ENCODE measurements at places on chromosomes 16 and 17.

- DNase-seq, result no peak
Observed at GRCh38 chr16:67790071-67790470, 16.3 kb downstream of the RANBP10 start.

GRCh38 chr17:13575922-13576419 lies 25.8 kb downstream of the HS3ST3A1 start:
- DNase-seq, result no peak

- DNase-seq, result no peak
Observed at GRCh38 chr16:1173788-1174451, 21.0 kb downstream of the CACNA1H start.

DNA sequence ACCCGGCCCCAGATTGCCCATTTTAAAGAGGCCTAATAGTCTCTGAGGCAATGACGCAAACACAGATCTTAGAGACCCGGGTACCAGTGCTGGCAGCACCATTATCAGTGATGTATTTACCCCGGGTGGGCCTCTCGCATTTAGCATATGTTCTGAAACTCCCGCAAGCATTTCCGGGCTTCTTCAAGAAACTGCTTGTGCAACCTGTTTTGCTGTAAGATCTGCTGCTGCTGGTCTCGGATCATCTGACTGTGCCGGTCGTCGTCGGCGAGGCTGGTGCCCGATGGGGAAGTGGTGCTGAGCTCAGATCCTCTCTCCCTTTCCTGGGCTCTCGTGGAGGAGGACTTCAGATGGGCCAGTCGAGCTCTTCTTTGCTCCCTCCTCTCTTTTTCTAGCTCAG lies 12.5 kb downstream of the CEP295NL start:
- DNase-seq, result no peak

DNA sequence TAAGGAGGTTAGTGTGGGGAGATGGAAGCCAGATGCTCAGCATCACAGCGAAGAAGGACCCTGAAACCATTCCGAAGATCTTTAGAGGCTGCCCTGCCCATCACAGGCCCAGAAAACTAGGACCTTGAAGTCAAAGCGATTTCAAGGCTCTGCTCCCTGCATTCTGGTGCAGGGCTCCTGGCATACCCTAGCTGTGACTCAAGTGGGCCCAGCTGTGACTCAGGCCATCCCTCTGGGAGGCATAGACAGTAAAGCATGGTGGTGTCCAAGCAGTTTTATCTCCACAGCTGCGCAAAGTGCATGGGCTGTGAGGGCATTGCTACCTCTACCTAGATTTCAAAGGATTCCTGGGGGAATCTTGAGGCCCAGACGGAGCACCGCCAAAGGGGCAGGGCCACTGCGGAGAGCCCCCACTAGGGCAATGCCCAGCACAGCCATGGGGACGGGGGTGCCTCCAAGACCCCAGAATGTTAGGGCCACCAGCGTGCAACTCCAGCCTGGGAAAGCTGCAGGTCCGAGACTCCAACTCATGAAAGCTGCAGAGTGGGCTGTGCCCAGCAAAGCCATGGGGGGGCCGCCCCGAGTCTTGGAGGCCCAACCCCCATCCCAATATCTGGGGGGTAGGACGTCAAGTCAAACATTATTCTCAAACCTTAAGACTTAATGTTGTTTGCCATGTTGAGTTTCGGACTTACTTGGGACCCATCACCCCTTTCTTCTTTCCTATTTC lies 11.7 kb upstream of the ZNF594 start:
- DNase-seq, result no peak

GRCh38 chr17:32520737-32521404 lies 34.1 kb downstream of the CDK5R1 start:
- no peak for DNase-seq

DNA sequence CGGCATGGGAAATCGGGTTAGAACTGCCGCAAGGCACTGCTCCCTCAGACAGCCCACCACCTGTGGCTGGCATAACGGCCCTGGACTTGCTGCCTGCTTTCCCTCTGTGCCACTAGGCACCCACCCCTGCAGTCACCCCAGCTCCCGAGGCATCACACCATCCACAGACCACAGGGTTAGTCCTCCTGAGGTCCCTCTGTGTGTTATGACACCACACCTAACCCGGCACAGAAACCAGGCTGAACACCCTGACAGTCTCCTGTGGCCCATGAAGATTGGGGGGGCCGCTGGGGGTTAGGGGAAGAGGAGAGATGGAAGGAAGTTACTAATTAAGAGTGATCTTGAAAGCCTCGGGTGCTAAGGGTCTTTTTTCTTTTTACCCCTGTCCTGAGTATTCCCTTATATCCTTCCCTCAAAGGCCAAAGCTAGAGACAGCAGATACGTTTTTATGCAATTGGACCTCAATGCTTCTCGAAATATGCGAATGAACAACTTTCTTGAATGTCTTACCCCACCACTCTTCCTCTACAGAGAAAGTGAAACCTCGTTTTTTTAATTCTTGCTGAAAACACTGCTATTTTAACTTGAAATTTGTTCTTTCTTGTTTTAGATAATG lies 7.0 kb downstream of the CYTH1 start:
- DNase-seq, result no peak

GRCh38 chr16:75250809-75251279 lies 580 bp downstream of the BCAR1 start:
- peak; percentile 85 for DNase-seq

DNA sequence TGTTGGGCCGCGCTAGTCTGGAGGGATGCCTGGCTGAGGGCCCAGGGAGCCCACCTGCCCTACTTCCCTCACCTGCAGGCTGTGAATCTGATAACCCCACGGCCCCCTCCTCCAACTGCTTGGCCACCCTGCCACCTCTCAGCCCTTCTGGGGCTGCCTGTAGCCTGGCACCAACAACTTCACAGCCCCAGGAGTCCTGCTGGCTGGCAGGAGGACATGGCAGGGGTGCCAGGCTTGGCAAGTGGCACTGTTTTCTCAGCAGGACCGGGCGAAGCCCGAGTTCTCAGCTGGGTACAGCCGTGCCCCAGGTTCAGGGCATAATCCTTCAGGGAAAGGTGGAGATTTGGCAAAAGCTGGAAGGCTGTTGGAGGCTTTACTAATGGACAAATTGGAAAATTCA lies 129.6 kb downstream of the CMIP start:
- DNase-seq, result no peak

- DNase-seq, result no peak
Observed at GRCh38 chr16:55687802-55688201, 32.0 kb downstream of the SLC6A2 start.

- no peak for DNase-seq
Observed at GRCh38 chr16:70790815-70791214, 10.1 kb downstream of the VAC14 start.

DNA sequence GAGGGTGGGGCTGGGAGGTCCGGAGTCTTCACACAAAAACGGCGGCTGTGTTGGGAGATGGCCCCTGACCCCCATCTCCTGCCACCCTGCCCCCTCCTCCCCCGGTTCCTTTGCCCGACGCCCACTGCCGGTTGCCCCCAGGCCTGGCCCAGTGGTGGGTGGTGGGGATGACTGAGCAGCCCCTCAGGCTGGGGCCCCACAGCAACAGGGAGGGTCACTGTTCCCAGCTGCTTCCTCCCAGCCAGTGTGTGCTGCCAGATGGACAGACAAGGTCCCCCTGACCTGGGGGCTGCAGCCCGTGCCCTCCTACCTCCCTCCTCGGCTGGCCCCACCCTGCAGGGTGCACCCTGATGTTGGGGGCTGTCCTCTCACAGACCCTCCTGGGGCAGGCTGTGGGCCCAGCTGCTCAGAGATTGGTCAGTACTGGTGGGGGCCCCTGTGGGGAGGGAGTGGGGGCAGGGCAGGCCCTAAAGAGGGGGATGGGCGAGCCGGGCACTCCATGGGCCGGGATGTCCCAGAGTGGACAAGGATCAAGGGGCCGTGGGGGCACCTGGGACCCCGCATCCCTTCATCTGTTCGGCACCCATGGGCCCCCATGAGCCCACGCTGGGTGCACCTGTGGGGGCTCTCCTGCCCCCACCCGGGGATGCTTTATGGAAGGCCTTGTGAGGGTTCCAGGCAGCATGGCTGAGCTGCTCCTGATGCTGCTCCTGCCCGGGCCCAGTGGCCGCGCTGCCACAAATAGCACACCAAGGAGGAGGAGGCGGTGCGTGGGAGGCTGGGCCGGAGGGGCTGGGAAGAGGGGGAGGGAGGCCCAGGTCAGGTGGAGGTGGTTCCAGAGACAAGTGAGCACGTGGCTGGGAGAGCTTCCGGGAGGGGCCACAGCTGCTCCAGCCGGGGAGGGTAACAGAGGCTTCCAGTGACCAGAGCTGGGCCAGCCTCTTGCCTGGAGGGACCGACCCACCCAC lies 5.1 kb downstream of the C1QTNF8 start:
- no peak for DNase-seq

DNA sequence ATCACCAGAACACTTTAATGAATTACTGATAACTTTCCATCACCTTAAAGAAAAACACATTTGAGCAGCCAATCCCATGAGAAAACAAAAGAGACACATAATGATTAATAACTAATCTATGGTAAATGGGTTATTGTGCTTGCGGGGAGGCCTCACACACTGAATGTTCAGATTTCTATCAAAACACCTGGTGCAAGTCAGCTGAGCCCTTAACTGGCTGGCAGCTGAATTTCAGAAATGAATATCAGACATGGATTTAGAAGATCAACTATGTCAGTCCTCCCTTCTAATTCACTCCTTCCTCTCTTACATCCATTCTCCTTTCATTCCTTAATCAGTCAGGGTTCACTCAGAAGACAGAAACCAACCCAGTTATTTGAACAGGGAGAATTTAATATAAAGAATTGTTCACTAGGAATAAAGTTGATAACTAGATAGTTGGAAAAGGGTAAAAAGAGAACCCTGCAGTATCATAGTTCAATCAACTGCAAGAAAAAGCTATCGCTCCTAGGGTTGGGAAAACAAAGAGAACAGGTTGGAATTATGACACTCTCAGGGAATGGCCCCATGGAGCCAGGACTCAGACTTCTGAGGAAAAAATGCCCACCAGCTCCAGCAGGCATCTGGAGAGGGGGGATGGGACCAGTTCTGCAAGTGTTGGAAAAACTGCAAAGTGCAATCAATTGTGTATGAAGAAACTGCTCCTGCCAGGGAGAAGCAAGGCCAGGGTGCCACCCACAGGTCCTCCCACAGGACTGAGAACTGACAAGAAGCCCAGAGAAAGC lies 577.1 kb upstream of the CDH5 start:
- DNase-seq, result no peak

DNA sequence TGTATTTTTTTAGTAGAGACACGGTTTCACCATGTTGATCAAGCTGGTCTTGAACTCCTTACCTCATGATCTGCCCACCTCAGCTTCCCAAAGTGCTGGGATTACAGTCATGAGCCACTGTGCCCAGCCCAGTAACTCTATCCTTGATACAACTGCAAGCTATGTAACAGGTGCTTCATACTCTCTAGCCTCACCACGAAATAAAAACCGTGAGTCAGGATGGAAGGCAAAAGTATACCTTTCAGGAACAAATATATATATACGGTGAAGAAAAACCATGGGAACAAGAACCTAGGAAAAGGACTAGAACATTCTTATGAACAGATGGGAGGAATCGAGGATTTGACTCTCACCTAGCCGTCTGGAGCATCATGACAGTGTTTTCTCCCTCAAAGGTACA lies 9.6 kb upstream of the FBF1 start:
- no peak for DNase-seq

DNA sequence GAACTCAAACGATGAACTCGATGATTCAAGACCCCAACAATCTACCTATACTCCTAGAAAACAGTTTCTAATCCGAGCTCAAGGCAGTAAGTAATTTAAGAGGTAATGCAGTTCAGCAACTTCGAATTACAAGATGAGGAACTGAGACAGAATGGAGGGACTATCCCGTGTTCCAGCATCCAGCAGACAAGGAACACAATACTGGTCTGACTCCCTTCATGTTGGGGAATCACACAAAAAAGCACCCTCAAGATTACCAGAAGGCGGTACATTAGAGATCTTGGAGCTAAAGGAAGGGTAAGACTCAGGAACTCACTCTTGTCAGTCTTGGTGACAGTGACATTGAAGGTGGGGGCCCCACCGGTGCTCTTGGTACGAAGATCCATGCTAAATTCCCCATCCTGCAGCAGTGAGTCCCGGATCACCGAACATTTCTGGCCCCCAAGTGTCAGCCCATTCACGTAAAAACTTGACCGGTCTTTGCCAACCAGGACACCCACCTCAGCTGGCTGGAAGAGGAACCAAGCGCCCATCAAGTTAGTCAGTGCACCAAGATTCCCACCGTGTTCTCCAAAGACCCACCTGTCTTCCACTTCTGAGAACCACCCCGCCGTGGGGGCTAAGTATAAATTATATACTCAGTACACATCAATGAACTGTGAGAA lies 1.9 kb downstream of the PFN1 start:
- DNase-seq, result no peak

Measured in ACHN (cell line).